NCI-H1417 treated with DMSO at 0.1 percent for 48 hours (cell line): ENCODE measurements at places on chromosomes 11 and 22.

DNA sequence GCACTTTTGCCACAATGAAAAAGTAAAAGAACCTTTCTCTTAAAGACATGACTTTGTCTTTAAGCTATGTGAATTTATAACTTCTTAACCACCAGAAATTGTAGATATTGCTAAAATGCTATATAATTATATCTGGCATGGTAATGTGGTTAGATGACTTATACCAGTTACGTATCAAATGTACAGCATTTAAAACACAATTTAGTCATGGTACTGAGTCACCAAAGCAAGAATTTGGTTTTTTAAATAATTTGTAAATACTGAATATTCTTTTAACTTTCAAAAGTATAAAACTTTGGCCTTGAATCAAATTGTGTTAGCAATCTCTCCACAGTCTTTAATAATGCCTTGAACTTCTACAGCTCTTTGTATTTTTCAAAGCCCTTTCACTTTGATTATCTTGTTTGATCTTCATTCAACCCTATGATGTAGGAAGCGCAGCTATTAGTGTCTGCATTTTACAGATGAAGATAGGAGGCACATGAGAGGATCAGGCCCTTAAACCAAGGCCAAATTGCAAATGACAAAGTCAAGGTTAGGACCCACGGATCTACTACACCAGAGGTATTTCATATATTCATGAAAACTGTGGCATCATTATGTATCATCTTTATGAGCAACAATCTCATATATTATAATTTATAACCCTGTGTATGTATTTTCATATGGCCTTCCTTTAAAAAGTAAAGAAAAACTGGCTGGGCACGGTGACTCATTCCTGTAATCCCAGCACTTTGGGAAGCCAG lies 4.4 kb upstream of the SYTL2 start:
- DNase-seq: no peak

GRCh38 chr11:60345489-60345888 lies 18.4 kb downstream of the MS4A6E start:
- no peak for DNase-seq

- DNase-seq: no peak
These were observed 20.6 kb downstream of the ELFN2 start for GRCh38 chr22:37406441-37407235.

- DNase-seq: no peak
These were observed 136.0 kb downstream of the SERGEF start for GRCh38 chr11:17876827-17877226.
